ENCODE measurements at places on chromosomes 13 and 19.

- DNase-seq: no peak
Observed at GRCh38 chr13:109400624-109401257, 385.6 kb downstream of the IRS2 start.

- DNase-seq: no peak
Observed at GRCh38 chr19:35140207-35140961, 1.8 kb downstream of the FXYD1 start.

- no peak for DNase-seq
Observed at GRCh38 chr19:29745253-29745652, 30.2 kb upstream of the C19orf12 start.

- no peak for DNase-seq
Observed at GRCh38 chr13:59494151-59494550, 669.6 kb downstream of the DIAPH3 start.

DNA sequence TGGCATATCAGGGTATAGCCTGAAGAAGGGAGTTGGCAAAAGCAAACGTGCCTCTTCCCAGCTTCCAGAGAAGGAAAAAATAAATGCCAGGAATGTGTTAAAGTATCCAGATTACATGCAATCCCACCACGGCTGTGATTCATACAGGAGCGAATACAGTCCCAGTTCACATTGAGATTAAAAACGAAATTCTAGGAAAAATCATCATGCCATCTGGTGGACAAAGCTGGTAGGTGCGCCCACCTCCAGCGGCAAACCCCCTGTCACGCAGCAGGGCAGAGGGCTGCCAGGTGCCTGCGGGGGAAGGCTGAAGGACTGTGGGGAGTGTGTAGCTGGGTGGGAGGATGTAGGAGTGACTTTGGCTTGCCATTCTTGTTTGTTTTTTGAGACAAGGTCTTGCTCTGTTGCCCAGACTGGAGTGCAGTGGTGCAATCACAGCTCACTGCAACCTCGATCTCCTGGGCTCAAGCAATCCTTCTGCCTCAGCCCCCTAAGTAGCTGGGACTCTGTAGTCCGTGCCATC lies 6.4 kb upstream of the DMWD start:
- DNase-seq: peak; percentile 41

GRCh38 chr13:113554333-113554700 lies 30.2 kb upstream of the TFDP1 start:
- no peak for DNase-seq

- DNase-seq: peak; percentile 59
Observed at GRCh38 chr19:34269968-34270621, 15.7 kb downstream of the GARRE1 start.

DNA sequence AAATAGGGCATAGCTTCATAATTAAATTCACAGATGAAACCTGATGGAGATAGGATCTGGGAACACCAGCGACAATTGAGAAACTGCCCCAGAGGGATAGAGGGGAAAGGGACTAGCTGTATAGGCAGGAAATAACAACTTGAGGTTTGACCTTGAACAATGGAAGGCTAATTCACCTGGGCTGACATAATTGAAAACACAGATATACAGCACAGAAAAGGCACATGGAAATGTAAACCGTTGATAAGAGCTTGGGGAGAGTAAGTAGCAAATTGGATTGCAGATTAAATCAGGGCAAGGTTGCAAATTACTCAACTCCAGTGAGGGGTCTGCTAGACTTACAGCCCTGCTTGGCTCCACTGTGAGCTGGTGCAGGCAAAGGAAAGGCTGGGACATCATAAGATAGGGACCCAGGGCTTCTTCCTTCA lies 246.7 kb downstream of the DLEU7 start:
- DNase-seq: no peak

- DNase-seq: no peak
Observed at GRCh38 chr19:11295180-11295579, 780 bp upstream of the TSPAN16 start.

- DNase-seq: no peak
Observed at GRCh38 chr19:16627193-16627927, 644 bp downstream of the MED26 start.

GRCh38 chr13:112733661-112734379 lies 44.0 kb downstream of the ATP11A start:
- DNase-seq: no peak

DNA sequence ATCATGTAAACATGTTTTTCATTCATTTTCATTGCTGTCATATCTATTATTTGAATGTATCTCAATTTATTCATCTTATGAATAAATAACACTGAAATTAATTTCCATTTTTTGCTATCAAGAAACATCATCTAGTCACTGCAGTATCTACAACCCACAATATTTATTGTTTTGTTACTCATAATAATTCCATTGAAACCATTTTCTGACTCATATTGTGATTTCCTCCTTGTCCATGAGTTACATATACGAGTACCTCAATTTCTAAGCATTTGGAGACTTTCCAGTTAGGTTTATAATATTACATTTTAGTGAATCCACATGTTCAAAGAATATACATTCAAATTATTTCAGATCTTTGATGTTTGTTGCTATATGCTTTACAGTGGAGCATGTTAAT lies 1524.0 kb downstream of the SLITRK1 start:
- no peak for DNase-seq

GRCh38 chr19:55082020-55082851 lies 6.6 kb downstream of the EPS8L1 start:
- peak; percentile 40 for DNase-seq

DNA sequence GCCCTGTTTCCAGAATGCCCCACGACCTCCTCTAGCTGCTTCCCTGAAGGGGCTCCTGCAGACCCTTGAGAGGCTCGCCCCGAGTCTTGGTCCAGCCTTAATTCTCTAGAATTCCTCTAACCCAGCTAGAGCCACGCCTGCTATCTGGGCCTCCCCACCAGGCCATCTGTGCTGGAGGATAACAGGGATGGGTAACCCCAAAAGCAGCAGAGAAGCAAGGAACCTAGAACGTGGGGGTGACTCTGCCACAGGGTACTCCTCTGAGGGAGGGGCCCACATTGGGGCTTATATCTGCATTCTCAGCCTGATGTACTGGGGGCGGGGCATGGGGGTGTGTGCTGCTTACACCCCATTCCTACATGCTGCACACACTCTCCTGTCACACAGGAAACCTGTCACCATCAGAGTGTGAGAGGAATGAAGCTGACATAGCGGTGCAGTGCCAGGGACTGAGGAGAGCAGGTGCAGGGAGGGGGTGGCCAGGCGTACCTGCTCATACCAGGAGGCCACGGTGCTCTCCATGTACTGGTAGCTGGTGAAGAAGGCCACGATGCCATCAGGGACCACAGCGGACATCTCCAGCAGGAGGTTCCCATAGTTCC lies 13.8 kb downstream of the KLC3 start:
- no peak for DNase-seq

DNA sequence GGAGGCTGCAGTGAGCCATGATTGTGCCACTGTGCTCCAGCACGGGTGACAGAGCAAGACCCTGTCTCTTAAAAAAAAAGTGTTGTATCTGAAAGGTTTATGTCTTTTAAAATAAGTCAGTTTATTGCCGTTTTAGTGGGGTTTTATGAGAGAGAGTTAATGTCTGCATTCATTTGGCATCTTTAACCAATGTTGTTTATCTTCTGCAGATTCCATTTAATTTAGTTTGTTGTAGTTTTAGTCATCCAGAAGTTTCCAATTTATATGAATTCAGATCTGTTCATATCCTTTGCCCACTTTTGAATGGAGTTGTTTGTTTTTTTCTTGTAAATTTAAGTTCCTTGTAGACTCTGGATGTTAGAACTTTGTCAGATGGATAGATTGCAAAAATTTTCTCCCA lies 36.7 kb upstream of the LPAR6 start:
- DNase-seq: no peak

DNA sequence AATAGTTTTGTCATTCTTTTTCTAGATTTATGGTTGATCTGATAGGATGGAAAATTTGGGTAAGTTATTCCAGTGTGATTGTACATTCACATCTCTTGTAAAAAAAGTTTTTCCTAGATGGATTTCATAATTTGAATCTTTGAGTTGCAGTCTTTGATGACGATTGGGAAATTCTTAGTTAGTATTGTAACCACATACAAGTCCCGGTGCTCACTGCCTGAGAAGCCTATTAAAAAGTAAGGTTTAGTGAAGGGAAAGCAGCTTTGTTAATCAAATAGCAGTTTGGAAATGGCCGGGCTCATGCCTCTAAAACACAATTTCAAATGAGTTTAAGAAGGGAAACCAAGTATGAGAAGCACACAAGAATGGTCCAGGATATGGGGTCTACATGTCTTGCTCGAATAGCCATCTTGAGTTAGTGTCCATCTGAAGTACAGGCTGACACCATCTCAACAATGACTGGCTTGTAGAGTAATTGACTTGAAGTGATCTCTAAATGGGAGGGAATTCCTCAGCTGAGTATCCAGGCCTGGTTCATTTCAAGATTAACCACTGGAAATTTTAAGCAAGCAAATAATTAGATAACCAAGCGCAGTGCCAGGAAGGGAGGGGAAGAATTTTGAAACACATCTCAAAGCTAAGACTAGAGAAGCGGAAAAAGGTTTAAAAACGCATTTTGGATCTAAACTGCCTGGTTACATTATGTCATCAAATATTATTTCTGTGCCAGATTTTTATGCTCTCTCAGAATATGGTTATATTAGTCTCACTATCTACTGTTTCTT lies 1145.6 kb upstream of the MIR17HG start:
- no peak for DNase-seq

GRCh38 chr13:20398459-20398858 lies 127.2 kb downstream of the CRYL1 start:
- DNase-seq: no peak

DNA sequence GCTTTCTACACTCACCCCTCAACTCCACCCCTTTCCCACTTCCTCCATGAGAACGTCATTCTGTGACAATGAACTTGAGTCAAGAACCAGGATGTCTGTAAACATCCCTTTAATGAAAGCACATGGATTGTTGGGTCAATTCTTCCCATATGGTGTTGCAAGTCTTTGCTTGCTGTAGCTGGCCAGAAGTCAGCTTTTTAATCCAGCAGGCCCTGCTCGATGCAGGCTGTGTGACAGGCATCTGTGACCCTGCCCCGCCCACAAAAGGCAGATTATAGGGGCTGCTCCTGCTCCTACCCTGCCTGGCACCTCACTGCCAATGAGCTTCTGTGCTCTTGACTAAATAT lies 78.0 kb downstream of the STARD13 start:
- no peak for DNase-seq

GRCh38 chr19:6833166-6833790 lies 54.1 kb upstream of the ADGRE1 start:
- no peak for DNase-seq

DNA sequence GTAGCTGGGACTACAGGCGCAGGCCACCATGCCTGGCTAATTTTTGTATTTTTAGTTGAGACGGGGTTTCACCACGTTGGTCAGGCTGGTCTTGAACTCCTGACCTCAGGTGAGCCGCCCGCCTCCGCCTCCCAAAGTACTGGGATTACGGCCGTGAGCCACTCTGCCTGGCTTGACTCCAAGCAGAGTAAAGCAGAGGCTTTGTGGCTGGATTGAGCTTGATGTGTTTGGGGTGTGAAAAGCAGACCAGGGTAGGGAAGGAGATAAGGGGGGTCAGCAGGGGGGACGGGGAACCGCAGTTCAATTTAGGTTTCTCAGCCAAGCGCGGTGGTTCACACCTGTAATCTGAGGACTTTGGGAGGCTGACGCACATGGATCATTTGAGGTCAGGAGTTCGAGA lies 4.2 kb upstream of the CLPP start:
- DNase-seq: no peak

GRCh38 chr13:38872693-38873092 lies 117.9 kb downstream of the STOML3 start:
- no peak for DNase-seq

- no peak for DNase-seq
Observed at GRCh38 chr13:112998521-112999280, 29.7 kb downstream of the MCF2L start.

DNA sequence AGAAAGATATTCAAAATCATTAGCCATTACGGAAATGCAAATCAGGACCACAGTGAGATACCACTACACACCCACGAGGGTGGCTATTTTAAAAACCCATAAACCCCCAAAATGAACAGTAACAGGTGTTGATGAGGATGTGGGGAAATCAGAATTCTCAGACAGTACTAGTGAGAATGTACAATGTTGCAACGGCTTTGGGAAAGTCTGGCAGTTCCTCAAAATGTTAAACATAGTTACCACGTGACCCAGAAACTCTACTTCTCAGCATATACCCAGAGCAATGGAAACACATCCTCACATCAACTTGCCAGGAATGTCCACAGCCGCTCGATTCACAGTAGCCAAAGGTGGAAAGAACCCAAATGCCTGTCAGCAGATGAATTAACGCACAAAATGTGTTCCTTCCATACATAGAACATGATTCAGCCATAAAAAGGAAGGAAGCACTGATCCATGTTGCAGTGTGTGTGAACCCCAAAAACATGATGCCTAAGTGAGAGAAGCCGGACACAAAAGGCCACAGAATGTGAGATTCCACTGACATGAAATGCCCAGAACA lies 7.0 kb downstream of the PLVAP start:
- DNase-seq: no peak

DNA sequence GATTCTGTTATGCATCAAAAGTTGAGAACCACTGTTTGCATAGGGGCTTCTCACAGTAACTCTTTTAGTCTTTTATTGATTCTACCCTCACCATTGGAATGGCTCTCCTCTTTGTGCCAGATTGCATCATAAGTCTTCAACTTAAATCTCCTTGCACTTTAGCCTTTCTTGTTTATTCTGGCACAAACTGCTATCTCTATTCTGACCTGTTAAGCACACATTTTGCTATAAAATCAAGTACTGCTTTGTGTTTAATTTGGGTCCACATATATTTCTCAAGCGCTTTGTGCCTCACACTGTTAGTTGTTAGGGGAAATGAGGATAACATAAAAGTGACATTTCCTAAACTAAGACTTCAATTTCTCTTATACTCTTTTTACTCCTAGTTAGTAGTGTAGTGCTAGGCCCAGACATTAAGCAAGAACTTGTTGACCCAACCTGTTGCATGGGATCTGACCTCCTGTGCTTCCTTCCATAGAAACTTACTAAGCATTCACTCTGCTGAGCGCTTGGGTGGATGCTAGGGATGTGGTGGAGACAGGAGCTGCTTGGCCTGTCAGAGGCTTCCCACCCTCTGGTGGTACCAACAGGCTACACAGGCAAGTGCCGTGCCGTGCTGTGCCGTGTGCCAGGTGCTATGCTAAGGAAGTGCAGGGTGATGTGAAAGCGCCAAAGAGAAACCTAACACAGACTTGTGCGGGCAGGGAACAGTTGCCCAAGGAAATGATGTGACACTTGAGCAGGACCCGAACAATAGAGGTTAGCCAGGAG lies 1.2 kb downstream of the UTP14C start:
- no peak for DNase-seq

GRCh38 chr19:50328873-50329145 lies 368 bp downstream of the KCNC3 start:
- DNase-seq: no peak

DNA sequence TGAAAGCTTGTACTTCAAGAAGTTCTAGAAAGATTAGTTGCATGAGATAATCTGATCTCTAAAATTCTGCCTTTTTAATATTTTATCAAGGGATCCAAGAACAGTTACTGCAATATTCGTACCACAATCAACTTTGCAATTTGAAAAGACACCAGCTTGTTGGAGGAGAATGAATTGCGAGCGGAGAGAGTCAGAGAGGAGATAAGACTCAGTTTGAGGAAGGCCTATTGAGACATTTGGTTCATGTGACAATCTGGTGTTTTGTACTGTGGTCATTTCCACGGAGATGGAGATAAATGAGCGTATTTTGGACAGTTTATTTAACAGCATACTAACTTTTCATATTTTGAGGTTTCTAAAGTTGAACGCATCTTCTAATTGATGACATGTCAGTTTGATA lies 1276.0 kb downstream of the EFNB2 start:
- no peak for DNase-seq

- DNase-seq: peak; percentile 20
Observed at GRCh38 chr19:11560404-11561051, 1.5 kb upstream of the ELOF1 start.

All from stimulated activated naive CD4-positive, alpha-beta T cell treated with Interleukin-2 at 50 U/mL for 16 hours (primary cell).